NCI-H1417 (cell line): ENCODE measurements at places on chromosomes 2 and 18.
A peak's percentile ranks its signal among the peaks of the same experiment; 100 is the strongest.

DNA sequence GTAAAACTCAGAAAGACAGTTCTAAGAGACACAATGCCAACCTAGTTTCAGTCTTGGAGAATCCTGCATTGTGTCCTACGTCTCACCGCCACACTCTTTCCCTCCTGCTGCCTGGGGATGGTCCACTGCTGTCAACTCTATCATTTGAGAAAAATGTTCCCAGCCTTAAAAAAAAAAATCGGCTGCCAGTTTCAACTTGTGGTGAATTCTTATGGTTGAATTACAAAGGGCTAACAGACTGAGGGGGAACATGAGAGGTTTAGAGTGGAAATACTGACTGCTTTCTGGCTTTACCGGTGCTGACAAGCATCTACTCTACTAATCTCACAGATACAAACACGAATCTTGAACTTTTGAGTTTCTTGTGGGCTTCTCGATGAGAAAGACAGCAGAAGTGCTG, 74.0 kb downstream of the NAB1 start:
- no peak for DNase-seq

DNA sequence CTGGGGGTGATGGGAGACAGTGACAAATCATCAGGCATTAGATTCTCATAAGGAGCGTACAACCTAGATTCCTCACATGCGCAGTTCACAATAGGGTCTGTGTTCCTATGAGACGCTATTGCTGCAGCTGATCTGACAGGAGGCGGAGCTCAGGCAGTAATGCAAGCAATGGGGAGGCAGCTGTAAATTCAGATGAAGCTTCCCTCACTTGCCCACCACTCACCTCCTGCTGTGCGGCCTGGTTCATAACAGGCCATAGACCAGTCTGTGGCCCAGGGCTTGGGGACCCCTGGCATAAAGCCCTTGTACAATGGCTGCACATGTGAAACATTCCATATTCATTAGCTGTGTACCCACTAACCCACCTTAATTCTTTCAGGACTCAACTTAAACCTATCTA, 18.0 kb downstream of the NMUR1 start:
- DNase-seq = no peak

DNA sequence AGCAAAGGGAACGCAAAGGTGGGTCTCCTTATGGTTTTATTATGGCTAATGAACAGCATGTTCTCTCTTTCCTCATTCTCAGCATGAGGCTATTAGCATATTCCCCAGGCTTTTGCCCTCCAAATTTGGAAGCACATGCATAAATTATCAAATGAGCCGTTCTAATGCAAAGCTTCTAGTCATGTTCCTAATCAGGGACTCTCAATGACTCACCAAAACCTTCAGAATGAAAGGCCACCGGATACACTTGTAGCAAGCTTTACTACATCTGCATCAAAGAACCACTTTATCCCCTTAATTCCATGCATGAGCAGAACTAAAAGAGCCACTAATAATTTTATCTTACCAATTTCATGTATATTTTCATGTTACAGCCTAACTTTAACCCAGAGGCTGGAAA, 310.5 kb downstream of the LRATD1 start:
- no peak for DNase-seq

- no peak for DNase-seq
Observed at GRCh38 chr2:203201426-203201825, 37.4 kb upstream of the CYP20A1 start.

GRCh38 chr2:104033399-104033798, 820.5 kb upstream of the POU3F3 start:
- no peak for DNase-seq

GRCh38 chr2:60079562-60079961, 473.9 kb downstream of the BCL11A start:
- no peak for DNase-seq

- peak; percentile 31 for DNase-seq
Observed at GRCh38 chr2:56130463-56131070, 53.2 kb upstream of the CCDC85A start.

DNA sequence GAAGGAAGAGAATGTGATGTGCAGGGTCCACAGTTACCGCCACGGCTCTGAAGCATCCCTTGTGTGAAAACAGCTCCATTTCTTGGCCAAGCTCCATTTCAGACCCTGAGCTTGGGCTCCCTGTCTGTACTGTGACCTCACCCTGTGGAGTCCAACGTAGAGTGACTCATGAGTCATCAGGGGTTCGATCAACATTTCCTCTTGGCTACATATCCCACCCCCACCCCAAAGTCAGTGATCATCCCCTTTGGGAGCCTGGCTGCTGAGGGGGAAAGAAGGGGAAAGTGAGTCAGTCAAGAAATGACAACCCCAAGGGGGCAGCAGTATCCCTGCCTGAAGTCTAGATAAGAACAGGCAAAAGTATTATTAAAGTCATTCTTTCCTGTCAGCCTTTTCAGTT, 62.2 kb downstream of the PAPOLG start:
- no peak for DNase-seq

DNA sequence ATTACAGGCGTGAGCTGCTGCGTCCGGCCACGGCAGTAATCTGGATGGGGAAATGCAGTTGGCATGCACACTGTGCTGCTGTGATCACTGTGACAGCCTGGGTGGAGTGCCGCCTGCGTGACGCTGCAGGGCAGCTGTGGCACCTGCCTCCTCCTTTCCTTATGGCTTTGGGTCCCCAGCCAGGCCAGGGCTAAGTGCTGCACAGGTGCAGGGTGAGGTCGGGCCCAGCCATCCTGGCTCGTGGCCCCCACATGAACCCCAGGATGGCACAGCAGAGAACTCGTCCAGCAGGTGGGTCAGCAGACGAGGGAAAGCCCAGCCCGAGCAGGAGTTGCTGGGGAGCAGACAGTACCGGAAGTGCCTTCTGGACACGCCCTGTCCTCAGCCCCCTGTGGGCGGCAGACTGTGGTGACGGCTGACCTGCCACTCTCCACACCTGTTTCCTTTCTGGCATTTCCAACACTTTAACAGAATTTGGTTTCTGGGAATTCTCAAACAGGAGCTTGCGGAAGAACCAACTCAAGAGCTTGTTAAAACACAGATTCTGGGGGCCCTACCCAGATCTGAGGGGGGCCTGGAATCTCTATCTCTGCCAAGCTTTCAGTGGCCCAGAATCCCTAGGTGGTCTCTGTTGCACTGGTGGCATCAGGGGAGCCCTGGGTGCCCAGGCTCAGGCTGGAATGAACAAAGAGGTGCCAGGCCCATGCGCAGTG, 16.9 kb downstream of the HS1BP3 start:
- DNase-seq = peak; percentile 76
